ENCODE measurements at places on chromosomes 16 and 17.

DNA sequence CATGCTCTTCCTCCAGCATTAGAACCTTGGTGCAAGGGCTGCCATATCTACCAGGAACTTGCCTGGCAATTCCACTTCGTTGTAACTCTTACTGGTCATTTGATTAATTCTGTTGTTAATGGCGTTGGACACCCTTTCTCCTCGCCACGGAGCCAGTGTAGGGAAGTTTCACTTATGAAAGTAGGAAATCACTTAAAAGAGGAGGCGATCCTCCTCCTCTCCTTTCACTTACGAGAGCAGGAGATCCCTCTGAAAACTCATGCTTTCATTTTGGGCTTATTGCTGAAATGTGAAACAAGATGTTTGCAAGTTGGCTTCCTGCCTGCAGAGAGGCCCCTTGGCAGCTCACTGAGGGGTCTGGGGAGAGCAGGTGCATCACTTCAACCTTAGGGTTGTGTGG lies 226.0 kb downstream of the SNX29 start:
- no peak for DNase-seq

DNA sequence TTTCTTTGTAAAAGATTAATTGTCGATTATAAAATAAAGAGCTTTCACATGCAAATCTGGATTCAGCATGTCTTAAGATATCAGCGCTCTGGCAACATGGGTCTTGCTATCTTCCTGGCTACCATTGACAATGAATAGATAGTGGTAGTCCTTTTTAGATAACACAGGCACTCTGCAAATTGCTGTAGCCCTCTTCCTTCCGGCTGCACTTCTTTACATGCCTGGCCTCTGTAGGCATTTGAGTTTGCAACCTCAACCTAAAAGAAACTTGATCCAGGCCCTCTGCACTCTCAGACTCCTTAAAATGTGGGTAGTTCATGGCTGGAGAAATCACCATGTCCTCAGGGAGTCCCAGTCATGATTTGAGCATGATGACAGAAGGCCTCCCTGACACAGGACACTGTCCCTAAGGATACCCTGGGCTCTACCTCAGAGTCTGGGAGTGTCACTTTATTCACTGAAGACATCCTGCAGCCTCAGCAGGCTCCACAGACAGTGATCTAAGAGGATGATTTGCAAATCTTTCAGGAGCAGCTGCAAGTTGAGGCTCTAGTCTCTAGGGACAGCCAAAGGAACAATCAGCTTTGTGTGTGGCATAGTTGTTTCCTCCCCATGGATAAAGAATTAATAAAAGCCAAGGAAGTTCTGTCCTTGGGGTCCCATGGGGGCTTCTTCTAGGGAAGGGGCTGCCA lies 529.4 kb downstream of the RBFOX1 start:
- DNase-seq, result no peak

DNA sequence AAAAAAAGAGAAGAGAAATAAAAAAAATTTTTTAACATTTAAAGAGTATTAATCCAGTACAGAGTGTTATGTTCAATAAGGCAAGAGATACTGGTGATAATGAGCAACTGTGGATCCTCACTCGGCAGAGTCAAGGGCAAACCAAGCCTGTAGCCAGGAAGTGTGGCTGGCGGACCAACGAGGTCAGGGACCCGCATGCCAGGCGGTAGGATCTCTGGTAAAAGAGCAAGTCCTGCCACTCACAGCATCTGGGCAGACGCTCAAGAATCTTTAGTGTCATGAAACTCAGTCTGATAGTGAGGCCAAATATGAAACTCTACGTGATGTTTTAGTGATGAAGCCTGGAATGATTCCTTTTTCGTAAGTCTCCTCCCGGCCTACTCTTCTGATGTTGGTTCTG lies 8.3 kb upstream of the GEMIN4 start:
- no peak for DNase-seq

- DNase-seq, result no peak
Measured at GRCh38 chr16:61842666-61843065, 193.6 kb downstream of the CDH8 start.

GRCh38 chr17:81907219-81908145 lies 3.7 kb downstream of the PCYT2 start:
- DNase-seq, result no peak

GRCh38 chr16:87457709-87458423 lies 35.0 kb downstream of the ZCCHC14 start:
- DNase-seq, result no peak

GRCh38 chr17:38749223-38750043 lies 1.3 kb upstream of the PCGF2 start:
- DNase-seq, result peak; percentile 45

- DNase-seq, result peak; percentile 2
Measured at GRCh38 chr17:79706931-79707850, 23.6 kb upstream of the ENPP7 start.
